ENCODE measurements at places on chromosomes 1 and 21.

DNA sequence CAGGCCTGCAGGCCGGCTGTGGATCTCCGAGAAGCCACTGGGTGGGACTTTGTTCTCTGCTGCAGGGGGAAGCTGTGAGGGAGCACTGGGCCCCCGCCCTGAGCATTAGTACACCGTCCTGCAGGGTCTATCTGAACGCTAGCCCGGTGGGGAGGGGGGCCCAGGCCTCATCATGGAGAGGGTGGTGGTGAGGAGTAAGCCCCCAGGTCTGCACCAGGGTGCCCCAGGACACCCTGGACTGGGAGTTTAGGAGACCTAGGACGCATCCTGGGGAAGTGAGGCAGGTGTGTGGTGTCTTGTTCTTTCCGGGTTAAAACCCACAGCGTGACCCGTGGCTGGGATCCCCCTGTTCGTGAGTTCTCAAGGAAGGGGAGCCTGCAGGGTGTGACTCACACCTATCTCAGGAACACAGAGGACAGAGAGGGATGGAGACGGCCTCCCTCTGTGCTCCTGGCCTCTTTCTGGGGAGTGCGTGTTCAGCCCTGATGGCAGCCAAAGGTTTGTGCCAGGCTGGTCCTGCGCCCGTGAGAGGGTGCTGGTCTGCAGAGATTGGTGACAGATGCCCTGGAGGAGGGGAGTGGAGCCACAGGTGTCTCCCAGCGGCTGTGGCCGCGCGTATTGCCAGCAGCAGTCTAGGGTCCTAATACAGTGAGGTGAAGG lies 44.8 kb downstream of the AGPAT3 start:
- DNase-seq = no peak

- no peak for DNase-seq
Observed at GRCh38 chr1:55284856-55285255, 69.7 kb upstream of the USP24 start.

GRCh38 chr1:173560285-173560880 lies 42.5 kb downstream of the SLC9C2 start:
- DNase-seq = no peak

GRCh38 chr1:182133181-182133580 lies 71.7 kb upstream of the ZNF648 start:
- no peak for DNase-seq

DNA sequence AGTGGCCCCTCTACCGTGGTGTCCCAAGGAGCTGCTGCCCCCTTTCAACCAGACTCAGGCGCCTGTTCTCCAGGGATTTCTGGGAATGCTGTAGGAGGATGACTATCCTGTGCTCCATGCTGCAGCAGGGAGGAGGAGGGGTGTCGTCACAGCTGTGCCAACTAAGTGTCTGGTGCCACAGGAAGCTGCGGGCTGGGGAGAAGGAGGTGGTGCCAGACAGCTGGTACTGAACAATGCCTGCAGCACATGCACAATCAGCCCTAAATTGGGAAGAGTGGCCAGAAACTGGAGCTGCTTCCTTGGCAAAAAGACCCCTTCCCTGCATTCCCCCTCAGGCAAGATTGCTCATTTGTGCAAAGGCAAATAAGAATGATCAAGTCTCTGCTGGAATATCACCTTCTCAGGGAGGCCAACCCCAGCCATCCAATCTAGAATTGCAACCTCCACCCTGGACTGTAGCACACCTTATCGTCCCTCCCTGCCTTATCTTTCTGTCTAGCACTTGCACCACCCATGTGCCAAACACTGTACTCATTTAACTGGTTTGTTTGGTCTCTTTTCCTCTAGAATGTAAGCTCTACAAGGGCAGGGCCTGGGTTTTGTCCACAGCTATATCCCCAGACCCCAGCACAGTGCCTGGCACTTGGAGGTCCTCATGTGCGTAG lies 33.3 kb downstream of the LAMB3 start:
- DNase-seq = no peak

GRCh38 chr1:71834601-71835441 lies 447.5 kb downstream of the NEGR1 start:
- no peak for DNase-seq

GRCh38 chr1:47216278-47217059 lies 15.6 kb downstream of the TAL1 start:
- DNase-seq = no peak

- no peak for DNase-seq
Observed at GRCh38 chr1:235336903-235337302, 8.5 kb downstream of the GGPS1 start.

DNA sequence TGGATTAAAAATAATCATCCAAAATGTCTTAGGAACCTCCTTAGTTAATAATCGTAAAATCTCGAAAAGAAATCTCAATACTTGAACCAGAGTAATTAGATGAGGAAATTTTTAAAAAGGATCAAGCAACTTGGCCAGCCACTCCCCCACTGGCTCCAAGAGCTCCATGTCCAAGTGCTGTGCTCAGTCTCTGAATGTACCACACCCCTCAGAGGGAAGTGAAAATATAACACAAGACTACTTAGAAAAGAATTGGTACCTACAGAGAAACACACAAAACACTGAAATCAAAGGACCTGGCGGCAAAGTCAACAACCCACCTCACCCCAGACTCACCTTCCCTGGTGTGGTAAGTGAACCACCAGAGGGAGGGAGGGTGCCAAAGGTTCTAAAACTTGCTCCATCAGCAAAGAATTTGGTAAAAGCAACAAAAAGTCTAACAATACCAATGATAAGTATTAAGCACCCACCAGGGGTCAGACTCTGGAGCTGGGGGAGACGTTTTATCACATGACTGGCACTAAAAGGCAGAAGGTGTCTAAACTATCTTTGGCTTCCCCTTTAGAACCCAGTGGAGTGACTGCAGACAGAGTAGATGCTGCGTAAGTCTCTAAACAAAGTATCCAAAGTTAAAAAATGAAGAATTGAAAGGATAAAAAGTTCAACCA lies 14.0 kb downstream of the LBR start:
- no peak for DNase-seq

DNA sequence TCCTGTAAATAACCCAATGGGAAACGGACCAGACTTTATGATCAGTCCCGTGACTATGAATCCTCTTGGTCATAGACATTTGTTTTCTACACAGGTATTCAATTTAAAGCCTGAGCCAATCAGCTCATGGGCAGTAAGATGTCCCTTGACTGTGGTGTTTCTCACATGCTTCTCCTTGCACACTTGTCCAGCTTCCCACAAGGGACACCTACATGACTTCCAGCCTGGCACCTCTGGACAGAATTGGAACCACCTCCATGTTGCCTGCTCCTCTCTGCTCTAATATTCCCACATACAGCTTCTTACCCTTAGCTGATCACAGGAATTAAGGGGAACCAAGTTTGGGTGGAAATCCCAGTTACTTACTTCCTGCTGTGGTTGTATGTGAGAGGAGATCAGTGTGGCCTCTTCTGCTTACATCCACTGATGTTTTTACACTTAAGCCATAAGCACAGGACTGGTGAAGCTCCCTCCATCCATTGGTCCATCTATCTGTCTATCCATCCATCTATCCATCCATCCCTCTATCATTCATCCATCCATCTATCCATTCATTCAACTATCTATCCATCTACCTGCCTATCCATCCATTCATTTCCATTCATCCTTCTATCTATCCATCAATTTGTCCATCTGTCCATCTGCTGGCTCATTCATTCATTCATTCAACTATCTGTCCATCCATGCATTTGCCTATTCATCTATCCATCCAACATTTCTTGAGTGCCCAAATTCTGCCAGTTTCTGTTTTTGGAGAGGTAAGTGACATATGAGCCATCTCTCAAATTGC lies 16.4 kb downstream of the RUNX1 start:
- no peak for DNase-seq

DNA sequence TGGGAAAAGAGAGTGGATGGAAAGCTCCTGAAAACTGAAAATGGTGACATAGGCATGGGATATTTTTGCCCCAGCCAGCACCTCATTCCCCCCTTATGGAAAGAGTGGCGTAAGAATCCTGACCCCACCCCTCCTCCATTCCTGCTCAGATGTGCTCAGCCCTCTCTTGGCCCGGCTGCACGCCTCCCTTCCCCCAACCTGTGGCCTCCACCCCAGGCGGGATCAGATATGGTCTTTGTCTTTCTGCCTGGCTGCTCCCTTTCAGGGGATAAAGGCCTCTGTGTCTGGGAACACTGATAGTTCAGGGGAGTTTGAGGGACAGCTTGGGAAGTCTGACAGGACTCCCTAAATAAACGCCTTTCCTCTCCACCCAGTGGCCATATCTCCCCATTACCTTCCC lies 49.8 kb downstream of the KIRREL1 start:
- no peak for DNase-seq

DNA sequence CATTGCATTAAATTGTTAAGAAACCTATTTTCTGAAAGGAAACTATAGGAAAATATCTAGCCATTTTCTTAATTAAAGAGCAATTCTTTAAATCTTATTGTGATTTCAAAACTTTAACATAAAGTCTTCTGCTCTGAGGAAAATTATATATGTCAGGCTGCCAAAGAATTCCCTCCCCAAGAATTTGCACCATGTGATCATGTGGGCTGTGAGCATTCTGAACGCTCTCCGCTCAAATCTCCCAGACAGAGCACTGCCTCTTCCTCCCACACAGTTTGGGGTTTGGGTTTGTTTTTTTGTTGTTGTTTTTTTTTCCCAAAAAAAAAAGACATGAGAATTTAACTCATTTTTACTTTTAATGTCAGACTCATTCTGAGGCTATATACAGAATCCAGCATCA lies 155.9 kb upstream of the PALMD start:
- no peak for DNase-seq

- no peak for DNase-seq
Observed at GRCh38 chr1:117826119-117826518, 103.3 kb downstream of the GDAP2 start.

DNA sequence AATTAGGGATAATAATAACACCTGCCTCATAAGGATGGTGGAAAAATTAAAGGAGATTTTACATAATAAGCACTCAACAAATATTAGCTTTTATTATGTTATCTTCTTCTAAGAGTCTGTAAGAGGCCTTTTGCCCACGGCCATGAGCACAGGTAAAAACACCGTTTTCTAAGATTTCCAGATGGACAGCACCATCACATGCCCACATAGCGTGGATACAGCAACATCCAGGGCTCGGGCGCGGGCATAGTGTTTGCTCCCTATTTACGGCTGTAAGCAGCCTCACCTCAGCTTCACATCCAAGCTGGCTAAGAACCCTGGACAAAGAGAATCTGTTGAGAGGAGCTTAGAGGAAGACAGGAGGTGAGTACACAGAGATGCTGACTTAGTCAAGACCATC lies 216.4 kb upstream of the IRF2BP2 start:
- DNase-seq = no peak

GRCh38 chr1:85938829-85939228 lies 217.7 kb downstream of the COL24A1 start:
- no peak for DNase-seq

GRCh38 chr21:36347962-36348328 lies 27.9 kb downstream of the MORC3 start:
- DNase-seq = no peak

DNA sequence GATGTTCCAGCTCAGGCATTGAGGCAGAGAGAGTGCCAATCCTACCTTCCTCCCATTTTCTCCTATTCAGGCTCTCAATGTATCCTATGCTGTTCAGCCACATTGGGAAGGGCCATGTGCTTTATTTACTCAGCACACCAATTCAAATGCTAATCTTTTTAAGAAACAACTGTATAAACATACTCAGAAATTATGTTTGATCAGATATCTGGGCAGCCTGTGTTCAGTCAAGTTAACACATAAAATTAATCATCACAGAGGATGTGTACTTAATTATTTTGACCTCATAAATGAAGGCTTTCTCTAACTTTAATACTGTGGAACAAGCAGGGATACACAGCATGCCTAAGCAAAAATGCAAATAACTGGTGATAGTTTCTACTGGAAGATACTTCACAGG lies 149.8 kb downstream of the NCAM2 start:
- no peak for DNase-seq

DNA sequence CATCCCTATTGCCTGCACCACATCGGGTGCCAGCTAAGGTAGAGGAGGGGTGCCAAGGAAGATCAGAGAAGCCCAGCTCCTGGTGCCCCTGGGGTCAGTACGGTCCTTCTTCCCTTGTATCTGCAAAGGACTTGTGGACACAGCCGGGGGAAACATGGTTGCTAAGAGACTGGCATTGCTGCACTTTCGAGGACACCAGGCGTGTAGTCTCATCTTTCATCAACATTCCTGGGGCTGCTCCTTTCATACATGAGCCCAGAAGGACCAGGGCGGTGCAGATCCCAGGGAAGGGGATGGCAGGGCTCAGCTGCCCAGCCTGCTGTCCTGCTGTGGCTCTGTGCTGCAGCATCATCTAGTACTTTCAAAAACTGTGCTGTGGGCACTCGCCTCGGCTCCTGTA lies 61.0 kb downstream of the RUNX1 start:
- no peak for DNase-seq

GRCh38 chr1:15212216-15212953 lies 34.6 kb upstream of the FHAD1 start:
- DNase-seq = no peak

DNA sequence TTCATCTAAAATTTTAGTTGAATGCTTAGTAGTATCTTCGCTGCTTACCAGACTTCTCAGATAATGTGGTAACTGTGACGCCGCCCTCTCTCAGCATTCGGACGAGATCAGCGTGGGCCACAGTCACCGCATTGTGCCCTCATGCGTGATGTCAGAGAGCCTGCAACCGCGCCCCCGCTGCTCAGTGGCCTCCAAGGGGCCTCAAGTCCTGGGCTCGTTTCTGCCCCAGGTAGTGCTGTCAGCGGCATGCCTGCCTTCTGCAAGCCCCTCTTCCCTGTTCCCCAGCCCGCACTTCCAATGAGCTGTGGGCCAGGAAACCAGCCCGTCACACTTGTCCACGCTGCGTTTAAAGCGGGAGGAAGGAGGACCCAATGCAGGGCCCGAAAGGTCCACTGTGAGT lies 61.6 kb upstream of the TRAPPC10 start:
- no peak for DNase-seq

- DNase-seq = no peak
Observed at GRCh38 chr1:89844241-89844807, 23.5 kb downstream of the LRRC8D start.

DNA sequence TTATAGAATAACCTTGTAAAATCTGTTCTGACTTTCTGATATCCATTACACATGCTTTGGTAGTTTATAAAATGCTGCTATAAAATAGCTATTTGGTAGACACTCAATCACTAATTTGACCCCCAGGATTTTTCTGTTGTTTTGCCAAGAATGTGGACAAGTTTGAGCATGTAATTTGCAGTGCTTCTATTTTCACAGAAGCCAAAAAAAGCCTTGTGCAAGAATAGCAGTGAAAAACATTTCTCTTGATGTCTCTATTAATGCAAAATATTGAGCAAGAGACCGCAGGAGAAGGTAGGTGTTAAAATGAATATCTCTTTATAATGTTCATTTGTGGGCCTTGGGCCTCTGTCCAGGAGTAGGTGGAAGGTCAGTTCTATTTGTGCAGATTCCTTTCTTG lies 22.5 kb downstream of the MAP3K7CL start:
- DNase-seq = no peak

GRCh38 chr1:39134768-39135333 lies 69.6 kb upstream of the MACF1 start:
- no peak for DNase-seq

Data from activated CD8-positive, alpha-beta memory T cell treated with anti-CD3 and anti-CD28 coated beads for 48 hours (primary cell).